ENCODE measurements at places on chromosomes 5 and 9.

DNA sequence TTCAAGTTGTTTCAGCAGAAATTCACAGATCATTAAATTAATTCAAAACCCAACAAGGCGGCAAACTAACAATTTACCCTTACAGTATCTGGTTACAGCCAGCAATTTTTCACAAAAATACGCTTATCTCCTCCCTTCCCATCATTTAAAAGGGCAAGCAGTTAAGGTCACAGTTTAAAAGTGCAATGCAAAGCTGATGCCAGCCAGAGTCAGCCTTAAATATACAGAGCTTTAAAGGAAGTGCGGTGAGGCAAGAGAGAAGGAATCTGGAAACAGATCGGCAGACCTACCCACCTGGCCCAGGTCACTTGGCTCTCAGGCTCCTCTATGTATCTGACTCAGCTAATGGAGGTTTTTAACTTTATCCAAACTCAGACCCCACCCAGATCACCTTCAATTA, 31.0 kb downstream of the EPB41L4A start:
- no peaks in the 10 kb centered on the region for H3K36me3 ChIP-seq
- H3K4me1 ChIP-seq: no peaks in the 10 kb centered on the region
- no peak for DNase-seq
- no peak overlapping the region for H3K4me3 ChIP-seq
- no peak overlapping the region for H3K27ac ChIP-seq

- no peak for DNase-seq
- no peak overlapping the region for H3K4me3 ChIP-seq
- H3K36me3 ChIP-seq: no peaks in the 10 kb centered on the region
- no peaks in the 10 kb centered on the region for H3K4me1 ChIP-seq
Measured at GRCh38 chr5:168327994-168328393, 36.5 kb downstream of the WWC1 start.

- no peaks in the 10 kb centered on the region for H3K27me3 ChIP-seq
- H3K36me3 ChIP-seq: no peaks in the 10 kb centered on the region
- no peaks in the 10 kb centered on the region for H3K4me1 ChIP-seq
- DNase-seq: no peak
- no peak overlapping the region for H3K4me3 ChIP-seq
- H3K27ac ChIP-seq: no peak overlapping the region
Measured at GRCh38 chr9:109274884-109275730, 45.8 kb downstream of the EPB41L4B start.

- no peak overlapping the region for H3K4me3 ChIP-seq
- DNase-seq: no peak
- no peak overlapping the region for H3K27ac ChIP-seq
- no peaks in the 10 kb centered on the region for H3K27me3 ChIP-seq
- H3K36me3 ChIP-seq: no peaks in the 10 kb centered on the region
Measured at GRCh38 chr5:159640446-159640845, 275.8 kb upstream of the ADRA1B start.

DNA sequence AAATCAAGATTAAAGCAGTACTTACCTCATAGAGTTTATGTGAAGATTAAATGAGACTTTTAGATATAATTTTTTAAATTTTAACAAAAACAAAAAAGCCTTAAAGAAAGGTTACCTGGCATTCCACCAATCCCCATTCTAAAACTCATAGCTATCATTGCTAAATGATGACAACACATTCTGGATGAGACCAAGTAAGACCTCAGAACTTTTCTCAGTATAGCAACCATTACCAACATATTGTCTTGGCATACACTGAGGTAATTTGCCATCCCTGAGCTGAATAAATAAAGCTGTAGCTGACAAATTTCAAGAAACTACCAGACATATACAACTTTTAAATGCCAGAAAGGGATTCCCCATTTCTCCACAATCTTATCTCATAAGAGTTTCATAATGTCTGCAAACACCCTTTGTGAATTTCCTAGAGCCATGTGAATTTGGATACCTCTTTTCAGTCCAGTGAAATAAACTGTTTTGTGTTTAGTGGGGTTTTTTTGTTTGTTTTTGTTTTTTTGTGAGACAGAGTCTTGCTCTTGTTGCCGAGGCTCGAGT, 29.5 kb downstream of the RANBP3L start:
- no peaks in the 10 kb centered on the region for H3K27me3 ChIP-seq
- H3K4me3 ChIP-seq: no peak overlapping the region
- H3K4me1 ChIP-seq: peaks cover 14% of the 10 kb centered on the region
- no peak for DNase-seq

DNA sequence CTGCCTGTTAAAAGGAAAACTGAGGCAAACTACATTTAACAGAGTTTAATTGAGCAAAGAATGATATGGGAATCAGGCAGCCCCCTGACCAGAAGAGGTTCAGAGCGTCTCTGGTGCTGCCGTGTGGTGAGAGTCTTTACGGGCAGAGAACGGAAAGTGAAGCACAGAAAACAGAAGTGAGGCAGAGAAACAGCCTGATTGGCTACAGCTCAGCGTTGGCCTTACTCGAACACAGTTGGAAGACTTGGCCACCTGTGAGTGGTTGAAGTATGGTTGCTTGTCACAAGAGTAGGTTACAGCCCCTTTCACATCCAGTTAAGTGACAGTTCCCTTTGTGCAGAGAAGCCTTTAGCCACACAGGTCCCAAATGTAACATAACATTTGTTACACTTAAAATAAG, 16.9 kb upstream of the FBP1 start:
- peak overlapping the region; percentile 63 for H3K27ac ChIP-seq
- no peaks in the 10 kb centered on the region for H3K36me3 ChIP-seq
- H3K4me3 ChIP-seq: peak overlapping the region; percentile 13
